Vagina (tissue), 2 donors: ENCODE measurements at places on chromosomes 3 and 15. TPM values are rescaled to one million over a fixed set of nuclear protein-coding genes. Genes with fewer than 3 reads are reported as not detected.
A peak's percentile ranks its signal among the peaks of the same experiment; 100 is the strongest.

The C15orf62 gene
- total RNA-seq = 2.9 TPM

The UCN2 gene
- total RNA-seq = 5.2 TPM

The DGKG gene
- total RNA-seq = 2.5 TPM

The HYAL1 gene
- total RNA-seq = 17.7 TPM

The GPR156 gene
- not detected for total RNA-seq

The BUB1B gene
- 5.6 TPM for total RNA-seq

The SERPINI2 gene
- total RNA-seq = not detected

The GPR149 gene
- total RNA-seq = not detected

The DAZL gene
- not detected for total RNA-seq

The GOLGA6B gene
- not detected for total RNA-seq

GRCh38 chr3:125960456-125961288 is 8.3 kb upstream of the ROPN1B start:
- DNase-seq = no peak

GRCh38 chr3:182626484-182627467 is 166.5 kb upstream of the ATP11B start:
- no peak for DNase-seq

- no peak for DNase-seq
Measured at GRCh38 chr15:52186651-52187486, 4.3 kb downstream of the GNB5 start.

GRCh38 chr3:141677701-141678100 is 60.4 kb upstream of the RNF7 start:
- DNase-seq = no peak

DNA sequence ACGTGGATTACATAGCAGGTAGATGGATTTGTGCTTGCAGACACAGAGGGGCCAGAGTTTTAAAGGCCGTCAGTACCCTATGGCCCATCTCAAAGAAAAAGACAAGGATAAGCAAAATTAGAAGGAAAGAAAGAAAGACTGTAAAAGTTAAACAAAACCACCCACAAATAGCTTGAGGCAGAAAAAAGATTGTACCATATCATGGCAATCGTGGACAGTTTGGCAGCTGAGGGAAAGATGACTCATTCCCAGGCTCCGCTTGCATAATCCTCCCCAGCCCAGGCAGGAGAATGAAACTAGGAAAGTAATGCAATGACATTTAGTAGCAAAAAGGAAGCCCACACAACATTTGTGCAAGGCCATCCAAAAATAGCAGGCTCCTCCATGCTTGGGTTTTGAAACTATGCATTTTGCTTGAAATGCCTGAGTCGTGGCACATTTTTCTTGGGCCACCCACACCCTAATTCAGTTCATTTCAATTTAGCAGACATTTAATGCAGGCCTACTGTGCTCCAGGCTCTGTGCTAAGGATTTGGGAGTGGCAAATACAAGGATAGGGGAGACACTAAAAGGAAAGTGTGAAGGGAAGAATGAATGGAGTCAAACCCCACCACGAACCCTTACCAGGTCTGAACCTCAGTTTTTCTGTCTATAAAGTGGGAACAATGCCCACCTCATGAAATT is 40.9 kb upstream of the SMAD3 start:
- peak; percentile 94 for DNase-seq

GRCh38 chr3:110420158-110420641 is 651.4 kb upstream of the NECTIN3 start:
- DNase-seq = no peak

DNA sequence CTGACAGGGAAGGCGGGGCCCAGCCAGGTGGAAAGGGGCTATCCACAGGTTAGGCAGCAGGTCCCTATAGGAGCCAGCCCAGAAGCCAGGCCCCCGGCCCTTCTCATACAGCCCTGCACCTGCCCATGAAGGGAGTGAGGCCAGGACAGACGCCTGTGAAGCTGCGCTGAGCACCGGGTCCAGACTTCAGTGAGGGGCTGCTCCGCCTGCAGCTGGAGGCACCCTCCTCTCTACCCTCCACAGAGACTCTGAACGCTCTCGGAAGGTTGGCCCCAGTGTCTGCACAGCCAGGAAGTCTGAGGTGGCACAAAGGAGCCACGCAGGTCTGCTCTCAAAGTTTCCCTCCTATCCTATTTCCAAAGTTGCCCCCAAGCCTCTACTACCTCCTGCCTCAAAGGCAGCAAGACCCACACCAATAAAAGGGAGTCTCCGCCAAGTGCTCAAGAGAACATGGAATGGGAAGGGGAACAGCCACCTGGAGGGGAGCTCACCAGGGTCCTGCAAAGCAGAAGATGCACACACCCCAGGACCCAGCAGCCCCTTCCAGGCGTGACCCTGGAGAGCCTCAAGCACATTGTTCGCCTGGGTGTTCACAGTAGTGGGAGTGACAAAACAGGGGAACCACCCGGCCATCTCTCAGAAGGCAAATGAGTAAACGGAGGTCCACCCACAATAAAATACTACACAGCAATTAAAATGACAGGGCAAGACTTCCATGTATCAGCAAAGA is 19.5 kb downstream of the XXYLT1 start:
- peak; percentile 93 for DNase-seq

GRCh38 chr3:101780661-101781060 is 1.6 kb downstream of the NXPE3 start:
- DNase-seq = no peak

- no peak for DNase-seq
Measured at GRCh38 chr15:53522991-53523390, 236.5 kb downstream of the WDR72 start.

GRCh38 chr15:93048426-93048721 is 40.6 kb downstream of the RGMA start:
- no peak for DNase-seq

GRCh38 chr3:29643034-29643425 is 362.2 kb downstream of the RBMS3 start:
- no peak for DNase-seq

DNA sequence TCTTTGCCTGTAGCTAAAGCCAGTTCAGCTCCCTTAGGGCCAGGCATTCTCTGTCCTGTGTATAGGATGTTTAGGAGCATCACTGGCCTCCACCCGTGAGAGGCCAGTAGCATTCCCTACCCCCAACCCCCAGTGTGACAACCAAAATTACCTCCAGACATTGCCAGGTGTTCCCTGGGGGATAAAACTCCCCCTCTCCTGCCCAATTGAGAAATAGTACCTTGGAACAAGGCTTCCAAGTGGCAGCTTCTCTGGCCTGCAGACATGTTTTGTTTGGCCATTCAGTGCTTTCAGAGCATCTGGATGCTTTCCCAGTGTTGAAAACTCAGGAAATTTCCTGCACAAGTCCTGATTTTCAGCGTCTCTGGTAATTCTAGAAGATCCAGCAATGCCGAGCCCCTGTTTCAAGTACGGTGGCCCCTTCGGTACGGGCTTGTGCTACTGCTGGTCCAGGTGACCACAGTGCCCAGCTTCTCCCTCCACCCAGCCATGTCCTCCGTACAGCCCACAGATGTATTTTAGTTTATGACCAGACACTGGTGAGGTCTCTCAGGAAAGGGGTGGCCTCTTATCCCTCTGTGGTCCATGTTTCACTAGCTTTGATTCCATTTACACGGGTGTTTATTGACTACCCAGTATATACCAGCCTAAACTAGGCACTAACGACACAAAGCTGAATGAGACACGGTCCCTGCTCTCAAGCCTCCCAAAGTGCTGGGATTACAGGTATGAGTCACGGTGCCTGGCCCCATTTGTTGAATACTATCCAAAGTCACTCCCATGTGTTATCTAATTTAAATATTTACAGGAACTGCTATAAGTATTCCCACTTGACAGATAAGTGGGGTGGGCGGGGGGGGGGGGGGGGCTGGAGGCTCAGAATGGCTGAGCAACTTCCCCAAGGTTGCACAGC is 125.4 kb upstream of the RAD18 start:
- no peak for DNase-seq

- DNase-seq = no peak
Measured at GRCh38 chr3:71565316-71565715, 18.2 kb downstream of the FOXP1 start.

DNA sequence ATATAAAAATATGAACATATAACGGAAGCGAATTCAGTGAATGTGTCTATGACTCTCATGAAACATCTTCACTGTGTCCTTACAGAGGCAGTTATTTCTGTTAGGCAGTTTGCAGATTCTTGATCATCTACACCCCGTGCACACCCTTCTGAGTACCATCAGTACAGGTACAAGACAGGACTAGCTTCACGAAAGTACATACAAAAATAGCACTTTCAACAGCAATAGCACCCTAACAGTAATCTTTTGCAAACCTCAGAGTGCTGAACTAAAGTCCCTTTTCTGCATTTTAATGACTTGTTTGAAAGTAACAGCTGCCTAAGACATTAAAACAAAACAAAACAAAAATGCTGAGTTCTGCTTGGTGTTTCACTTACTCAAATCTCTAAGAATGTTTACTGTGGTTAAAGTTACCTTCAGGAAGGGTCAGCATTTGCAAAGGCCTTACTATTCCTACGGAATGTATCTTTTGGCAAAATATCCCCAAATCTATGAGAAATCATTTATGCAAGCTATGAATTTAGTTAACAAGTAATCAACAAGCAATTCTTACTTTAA is 104.1 kb downstream of the CNTN3 start:
- no peak for DNase-seq

DNA sequence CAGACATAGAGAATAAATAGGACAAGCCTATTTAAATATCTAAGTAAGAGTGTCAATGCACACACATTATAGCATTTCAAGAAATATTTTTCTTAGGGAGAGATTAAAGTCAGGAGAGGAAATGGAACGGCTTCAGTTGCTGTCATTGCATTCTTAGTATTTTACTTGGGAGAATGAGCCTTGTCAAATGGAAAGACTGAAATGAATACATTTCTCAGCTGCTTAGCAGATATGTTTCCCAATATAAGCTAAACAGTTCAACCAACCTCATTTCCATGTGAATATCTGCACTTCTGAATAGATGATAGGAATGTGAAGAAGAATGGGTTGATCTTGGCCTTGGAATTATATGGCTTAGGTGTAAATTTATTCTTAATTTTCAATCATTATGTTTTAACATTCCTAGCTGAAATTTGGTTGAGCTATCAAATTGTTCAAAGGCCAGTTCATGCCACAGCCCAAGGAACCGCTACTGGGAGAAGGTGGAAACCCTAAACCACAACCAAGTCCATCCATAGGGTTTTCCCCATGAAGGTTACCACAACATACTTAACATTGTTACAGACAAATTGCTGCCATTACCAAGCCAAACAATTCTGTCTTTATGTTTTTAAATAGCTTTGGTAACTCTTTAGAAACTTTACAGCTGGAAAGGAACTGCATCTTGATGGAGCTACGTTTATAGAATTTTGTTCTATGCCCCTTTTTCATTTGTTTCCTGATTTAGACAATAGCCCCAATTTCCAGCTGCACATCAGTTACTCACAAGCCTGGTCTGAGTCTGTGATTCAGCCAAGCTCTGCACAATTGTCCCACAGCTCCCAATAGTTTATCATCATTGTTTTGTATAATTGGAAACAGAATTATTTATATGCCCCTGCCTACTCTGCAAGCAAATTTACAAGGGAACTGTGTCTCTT is 459.6 kb downstream of the MECOM start:
- DNase-seq = no peak

- DNase-seq = no peak
Measured at GRCh38 chr3:191795196-191795595, 334.2 kb downstream of the PYDC2 start.

- DNase-seq = no peak
Measured at GRCh38 chr3:68986496-68987208, 26.8 kb downstream of the EOGT start.

DNA sequence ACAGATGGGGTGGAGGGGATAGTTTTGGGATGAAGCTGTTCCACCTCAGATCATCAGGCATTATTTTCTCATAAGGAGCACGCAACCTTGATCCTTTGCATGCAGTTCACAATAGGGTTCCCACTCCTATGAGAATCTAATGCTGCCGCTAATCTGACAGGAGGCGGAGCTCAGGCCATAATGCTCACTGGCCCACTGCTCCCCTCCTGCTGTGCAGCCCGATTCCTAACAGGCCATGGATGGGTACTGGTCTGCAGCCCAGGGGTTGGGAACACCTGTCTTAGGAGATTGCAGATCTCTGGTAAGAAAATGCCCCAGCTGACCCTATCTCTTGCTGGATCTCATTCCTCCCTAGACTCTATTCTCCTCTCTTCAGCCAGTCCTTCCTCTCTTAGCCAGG is 6.8 kb downstream of the CSTA start:
- no peak for DNase-seq

- DNase-seq = no peak
Measured at GRCh38 chr3:192435241-192435640, 292.1 kb downstream of the FGF12 start.

GRCh38 chr3:10440684-10441083 is 64.7 kb downstream of the ATP2B2 start:
- DNase-seq = no peak

- no peak for DNase-seq
Measured at GRCh38 chr15:36024031-36024688, 478.2 kb upstream of the DPH6 start.

DNA sequence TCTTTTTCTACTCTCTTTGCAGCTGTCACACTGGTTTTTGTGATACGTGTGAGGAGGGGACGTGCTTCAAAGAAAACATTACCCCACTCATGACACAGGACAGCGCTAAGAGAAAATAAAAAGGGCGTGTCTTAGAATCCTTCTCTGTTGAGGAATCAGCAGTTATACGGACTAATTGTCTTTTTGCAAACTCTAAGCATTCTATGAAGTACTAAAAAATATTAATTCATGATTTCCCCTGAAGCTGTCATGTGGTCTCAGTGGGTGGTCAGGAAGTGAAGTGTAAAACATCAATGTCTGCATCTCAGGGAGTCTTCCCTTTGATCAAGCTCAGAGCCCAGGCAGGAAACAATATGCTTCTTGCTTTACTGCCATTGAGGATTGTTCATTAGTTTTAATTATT is 117.5 kb upstream of the CRBN start:
- DNase-seq = no peak

DNA sequence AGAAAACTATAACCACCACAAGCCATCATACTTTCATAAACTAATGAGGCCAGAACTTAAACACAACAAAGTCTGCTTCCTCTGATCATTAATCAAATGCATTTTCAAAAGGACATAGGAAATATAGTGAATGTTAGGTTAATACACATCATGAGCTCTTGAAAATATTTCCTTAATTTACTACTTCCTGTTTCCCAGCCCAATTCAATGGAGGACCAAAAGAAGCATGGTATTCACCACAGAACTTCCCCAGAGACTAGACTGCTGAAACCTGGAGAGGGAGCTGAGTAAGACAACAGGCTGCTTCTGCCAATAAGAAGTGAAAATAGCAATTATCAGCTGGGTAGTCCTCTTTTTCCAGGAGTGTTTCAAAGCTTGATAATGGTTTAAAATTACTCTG is 250.3 kb downstream of the ULK4 start:
- DNase-seq = no peak

GRCh38 chr3:30186741-30187219 is 419.6 kb upstream of the TGFBR2 start:
- DNase-seq = no peak

- DNase-seq = no peak
Measured at GRCh38 chr3:41026394-41027177, 172.7 kb upstream of the CTNNB1 start.
